ENCODE measurements at places on chromosomes 6 and 20.

GRCh38 chr20:35583636-35584560 lies 31.7 kb upstream of the SPAG4 start:
- no peak for DNase-seq

DNA sequence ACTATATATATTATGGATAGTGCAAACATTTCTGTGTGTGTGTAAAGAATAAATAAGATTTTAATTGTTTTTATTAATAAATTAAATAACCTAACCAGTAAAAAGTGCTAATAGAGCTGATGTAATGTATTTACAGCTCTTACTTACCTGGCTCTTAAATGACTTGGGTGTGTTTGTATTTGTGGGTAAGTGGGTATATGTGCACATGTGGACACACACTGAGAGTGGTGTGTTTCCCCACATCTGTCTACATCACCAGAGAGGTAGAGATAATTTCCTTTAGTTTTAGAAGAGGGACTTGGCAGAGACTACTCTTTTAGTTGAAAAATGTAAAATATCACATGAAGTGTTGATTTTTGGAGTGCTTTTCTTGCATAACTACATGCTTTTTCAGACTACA lies 76.0 kb downstream of the UST start:
- DNase-seq: no peak

GRCh38 chr6:81739230-81740195 lies 13.0 kb downstream of the TENT5A start:
- no peak for DNase-seq

- no peak for DNase-seq
These were observed 48.8 kb downstream of the BCAS1 start for GRCh38 chr20:54021446-54022235.

GRCh38 chr6:39934131-39934757 lies at the start of gene MOCS1:
Gene MOCS1, minus strand, starts transcription at chr6:39934462. Its CDS starts 45 bp downstream, at chr6:39934417.
- no peak for DNase-seq

- no peak for DNase-seq
These were observed 148.5 kb upstream of the DEFB112 start for GRCh38 chr6:50198245-50198644.

DNA sequence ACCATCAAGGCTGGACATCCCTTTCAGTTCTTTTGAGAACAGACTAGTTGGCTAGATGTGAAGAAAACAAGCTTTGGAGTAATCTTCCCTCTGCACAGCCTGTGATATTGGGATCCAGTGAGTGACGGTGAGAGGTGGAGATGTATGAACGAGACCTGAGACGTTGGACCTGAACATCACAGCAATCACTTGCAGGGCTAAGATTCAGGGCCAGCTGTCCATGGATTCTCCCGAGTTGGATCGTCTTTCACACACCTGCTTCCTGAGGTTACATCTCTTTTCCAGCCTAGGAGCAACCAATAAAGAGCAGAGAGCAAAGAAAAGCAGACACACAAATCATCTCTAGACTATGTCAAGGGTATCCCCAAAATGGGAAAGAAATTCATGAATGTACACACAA lies 30.0 kb upstream of the TMEM14A start:
- no peak for DNase-seq

GRCh38 chr20:17538517-17539170 lies 7.5 kb upstream of the BFSP1 start:
- DNase-seq: no peak

DNA sequence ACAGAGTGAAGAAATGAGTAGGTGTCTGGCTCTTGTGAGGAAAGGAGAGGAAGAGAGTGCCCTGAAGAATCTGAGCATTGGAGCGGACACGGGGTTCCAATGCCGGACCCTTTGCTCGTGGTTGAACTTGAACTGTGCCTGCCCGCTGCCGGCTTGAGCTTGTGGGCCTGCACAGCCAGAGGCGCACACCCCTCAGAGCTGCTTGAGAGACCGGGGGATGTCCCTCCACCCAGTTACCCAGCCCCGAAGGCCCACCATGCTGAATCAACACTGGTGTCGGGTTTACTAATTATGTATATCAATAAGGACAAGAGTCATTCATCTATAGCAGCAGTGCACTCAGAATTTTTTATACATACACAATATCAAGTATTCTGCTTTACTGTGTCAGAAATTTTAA lies 218.3 kb upstream of the CST7 start:
- DNase-seq: no peak

DNA sequence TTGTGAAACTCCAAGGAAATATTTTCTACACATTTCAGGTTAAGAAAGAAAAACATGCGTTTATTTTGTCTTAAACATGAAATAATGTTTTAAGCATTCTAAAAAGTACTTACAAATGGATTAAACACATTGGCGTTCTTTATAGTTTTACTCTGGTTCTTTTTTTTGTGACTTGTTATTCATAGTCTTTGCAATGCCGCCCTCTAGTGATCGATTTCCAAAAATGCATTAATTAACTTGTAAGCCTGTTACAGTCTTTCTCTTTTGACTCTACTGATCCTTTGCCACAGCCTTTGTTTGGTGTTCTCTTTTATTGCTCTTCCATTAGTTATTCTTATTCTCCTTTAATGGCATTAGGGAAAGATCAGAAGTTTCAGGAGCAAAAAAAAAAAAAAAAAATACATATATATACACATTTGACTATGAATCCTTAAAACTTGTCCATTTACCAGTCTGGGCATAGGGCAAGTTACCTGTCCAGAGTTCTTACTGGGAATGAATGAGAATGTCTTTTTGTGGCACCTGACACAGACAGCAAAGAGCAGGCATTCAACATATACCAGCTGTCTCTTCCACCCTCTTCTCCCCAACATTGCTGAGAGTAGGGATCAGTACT lies 59.9 kb downstream of the MACROD2 start:
- DNase-seq: peak; percentile 47

GRCh38 chr6:46325561-46326530 lies 155.1 kb upstream of the ENPP5 start:
- DNase-seq: peak; percentile 81

DNA sequence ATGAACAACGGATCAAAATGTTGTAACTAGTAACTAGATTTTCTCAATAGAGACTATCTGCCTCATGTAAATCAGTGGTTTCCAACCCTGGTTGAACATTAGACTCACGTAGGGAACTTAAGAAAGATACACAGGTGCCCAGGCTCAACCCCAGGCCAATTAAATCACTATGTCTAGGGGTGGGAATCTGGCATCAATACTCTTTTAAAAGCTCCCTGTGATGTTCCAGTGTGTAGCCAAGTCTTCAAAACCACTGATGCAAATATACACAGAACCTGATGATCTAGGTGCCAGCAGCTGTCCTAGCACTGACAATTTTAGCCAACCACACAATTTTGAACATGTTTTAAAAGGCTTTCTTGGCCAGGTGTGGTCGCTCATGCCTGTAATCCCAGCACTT lies 128.7 kb downstream of the TBC1D32 start:
- DNase-seq: no peak

- DNase-seq: no peak
These were observed 13.7 kb downstream of the PXDC1 start for GRCh38 chr6:3737831-3738210.

- DNase-seq: no peak
These were observed 608.0 kb upstream of the EPHA7 start for GRCh38 chr6:94027374-94027773.

- DNase-seq: no peak
These were observed 96.8 kb downstream of the BCKDHB start for GRCh38 chr6:80203283-80203682.

- no peak for DNase-seq
These were observed 147.8 kb downstream of the HS3ST5 start for GRCh38 chr6:114195027-114195365.

DNA sequence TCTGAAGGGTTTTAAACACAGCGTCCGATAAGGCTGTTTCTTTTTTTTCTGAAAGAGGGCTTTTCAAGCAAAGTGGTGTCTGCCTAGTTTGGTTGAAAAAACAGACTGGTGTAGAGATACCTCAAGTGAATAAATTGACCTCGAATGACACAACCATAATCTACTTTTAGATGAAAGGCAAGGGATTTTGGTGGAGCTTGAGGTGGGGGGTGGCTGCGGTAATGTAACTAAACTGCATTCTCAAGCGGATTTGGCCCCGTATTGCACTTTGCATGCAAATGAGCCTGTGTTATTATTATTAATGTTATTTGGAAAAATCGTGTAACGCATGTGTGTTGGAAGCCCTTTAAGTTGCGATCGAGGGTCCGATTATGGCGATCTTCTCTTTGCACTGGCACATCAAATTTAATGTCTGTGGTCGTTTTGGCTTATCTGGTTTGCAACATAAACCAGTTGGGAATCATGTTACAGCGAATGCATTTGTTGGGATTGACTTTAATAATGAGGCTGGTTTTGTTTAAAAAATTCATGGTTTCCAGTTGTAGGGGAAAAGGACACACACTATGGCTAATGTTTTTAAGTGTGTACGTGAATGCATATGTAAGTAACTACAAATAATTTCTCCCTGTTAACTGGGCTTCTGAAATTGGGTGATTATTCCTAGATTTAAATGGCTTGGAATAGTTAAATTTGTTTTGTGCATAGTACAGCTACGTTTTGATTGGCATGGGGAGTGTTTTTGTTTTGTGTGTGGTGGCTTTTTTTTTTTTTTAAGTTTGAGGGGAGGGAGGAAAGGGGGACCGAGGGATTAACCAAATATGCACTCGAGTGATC lies 1.0 kb downstream of the JARID2 start:
- DNase-seq: no peak

DNA sequence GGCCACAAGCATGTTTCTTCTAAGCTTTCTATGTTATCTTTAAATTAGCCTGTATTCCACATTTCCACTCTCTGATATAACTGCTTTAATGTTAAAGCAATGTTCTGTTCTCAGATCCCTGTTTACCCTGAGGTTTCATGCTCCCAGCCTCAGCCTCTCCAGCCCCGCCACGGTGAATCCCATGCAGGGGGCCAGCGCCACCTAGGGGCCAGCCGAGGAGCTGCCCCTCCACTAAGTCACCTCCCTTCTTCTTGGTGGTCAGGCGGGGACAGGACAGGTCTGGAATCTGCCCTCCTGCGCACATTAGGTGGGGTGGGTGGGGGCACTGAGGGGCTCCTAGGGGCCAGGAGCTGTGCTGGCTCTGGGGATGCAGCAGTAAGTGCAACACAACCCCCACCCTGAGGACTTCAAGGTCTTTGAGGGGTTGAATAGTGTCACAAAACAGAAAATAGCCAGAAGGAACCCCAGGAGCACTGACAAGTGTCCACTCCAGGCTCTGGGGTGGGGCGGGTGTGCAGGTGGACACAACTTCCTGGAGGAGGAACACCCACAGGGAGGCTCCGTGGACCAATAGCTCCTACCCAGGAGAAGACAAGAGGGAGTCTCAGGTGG lies 61.6 kb downstream of the RAB44 start:
- peak; percentile 25 for DNase-seq

DNA sequence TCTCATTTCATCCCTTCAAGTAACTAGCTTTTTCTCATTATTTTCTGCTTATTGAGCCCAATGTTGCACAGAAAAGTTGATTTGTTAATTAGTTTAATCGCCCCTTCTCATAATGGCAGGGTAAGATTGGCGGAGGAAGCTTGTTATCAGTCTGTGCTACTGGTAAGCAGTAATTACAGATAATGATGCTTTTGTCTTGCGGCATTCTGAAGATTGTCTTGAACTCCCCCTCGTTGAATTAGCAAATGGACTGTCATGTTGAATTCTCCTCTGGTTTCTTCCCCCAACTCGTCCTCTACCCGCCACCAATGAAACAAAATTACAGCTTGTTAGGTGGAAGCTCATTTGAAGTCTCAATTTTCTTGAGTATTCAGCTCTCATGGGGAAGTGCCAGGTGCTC lies 39.4 kb downstream of the PRDM13 start:
- DNase-seq: no peak

DNA sequence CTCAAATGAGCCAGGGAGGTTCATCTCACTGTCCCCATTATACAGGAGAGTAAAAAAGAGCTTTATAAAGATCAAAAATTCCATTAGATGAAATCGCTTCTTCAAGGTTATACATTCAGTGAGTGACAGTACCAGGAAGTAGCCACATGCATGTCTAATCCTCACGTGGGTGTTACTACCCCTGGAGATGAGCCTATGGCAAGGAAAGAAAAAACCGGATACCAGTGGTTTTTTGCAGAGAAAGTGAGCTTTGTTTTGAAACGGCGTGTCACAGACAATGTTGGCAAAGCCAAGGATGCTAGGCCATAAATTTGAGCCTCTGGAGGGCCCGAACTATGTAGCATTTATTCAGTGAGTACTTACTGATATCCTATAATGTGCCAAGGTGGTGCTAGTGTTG lies 215.0 kb upstream of the RIN2 start:
- no peak for DNase-seq

DNA sequence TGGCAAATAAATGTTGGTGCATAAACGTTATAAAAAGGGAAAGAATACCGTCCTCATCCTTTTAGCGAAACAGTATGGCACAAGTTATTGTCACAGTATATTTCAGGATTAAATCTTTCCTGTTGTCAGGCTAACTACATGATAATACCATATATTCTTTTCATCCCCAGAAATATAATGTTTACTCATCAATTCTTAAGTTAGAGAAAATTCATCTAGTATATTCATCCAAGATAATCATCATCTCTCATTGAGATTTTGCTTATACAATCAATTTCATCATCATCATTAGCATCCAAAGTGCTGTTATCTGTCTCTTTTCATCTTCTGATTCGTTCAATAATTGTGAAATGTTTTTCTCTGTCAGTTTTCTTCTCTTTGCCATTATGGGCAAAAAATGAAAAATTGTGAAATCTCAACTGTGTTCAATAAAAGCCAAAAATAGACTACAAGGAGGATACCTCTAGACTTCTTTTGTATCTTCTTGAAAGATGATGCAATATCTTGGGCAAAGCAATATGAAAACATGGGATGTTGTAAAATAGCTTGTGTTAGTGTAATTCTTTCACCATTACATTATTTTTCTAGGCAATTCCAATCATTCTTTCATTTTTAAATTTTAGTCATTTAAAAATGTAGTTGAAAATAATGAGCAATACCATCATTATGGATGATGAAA lies 2.6 kb downstream of the SPACA1 start:
- no peak for DNase-seq

DNA sequence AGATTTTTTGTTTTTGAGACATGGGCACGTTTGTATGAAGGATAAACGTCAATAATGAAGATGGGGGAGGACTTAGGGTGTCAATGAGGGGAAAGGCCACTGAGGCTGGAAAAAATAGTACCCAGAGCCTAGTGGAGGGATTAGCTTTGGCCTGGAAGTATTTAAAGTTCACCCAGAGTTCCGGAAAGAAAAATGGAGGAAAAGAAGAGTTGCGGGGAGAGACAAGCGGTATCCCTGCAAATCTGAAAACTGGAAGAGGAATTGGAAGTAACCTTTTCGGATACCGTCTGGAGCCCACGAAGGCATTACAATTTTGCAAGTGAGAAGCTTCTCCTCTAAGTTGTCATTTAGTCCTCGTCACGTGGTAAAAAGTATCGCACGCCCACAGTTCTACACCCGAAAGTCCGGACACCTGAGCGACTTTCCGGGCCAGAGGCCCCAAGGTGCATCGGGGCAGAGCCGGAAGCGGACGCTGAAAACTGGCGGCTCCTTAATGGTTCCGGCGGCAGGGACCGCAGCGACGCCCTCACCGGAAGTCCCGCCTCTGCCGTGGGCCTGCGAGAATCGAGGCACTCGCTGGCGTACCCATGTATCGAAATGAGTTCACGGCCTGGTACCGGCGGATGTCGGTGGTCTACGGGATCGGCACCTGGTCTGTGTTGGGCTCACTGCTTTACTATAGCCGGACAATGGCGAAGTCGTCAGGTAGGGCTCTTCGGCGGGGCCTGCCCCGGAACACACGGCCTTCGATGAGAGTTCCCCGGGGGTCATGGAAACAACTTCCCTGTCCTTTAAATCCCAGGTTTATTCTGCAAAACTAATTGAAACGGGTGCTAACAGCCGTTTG lies at the start of gene SMIM26:
Gene SMIM26 (plus strand): TSS at position 541 of the 847 bp plus-strand sequence. CDS start 47 bp downstream, at position 588.
- peak; percentile 88 for DNase-seq

GRCh38 chr6:116877743-116878142 lies 701 bp downstream of the RFX6 start:
- no peak for DNase-seq

GRCh38 chr6:151136141-151136755 lies 103.5 kb upstream of the AKAP12 start:
- no peak for DNase-seq
